ENCODE measurements at places on chromosomes 11 and 22.

- DNase-seq = peak; percentile 70
These were observed 4.4 kb downstream of the SLC2A11 start for GRCh38 chr22:23862103-23862502.

DNA sequence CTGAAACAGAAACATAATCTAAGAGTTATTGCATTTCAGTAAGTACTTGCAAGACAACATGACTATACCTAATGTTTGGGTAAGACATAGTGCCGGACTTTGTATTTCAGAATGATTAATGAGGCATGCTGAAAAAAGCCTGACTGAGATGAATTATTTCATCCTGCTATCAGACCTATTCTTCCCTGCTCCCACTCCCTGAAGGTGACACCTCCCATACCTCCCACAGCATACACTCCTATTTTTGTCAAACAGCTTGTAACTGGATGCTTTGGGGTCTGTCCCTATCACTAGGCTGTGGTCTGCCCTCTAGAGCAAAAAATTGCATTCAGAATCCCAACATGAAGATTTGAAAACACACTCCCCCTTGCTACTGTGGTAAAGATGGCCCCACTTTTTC, 10.9 kb upstream of the SCN3B start:
- no peak for DNase-seq

DNA sequence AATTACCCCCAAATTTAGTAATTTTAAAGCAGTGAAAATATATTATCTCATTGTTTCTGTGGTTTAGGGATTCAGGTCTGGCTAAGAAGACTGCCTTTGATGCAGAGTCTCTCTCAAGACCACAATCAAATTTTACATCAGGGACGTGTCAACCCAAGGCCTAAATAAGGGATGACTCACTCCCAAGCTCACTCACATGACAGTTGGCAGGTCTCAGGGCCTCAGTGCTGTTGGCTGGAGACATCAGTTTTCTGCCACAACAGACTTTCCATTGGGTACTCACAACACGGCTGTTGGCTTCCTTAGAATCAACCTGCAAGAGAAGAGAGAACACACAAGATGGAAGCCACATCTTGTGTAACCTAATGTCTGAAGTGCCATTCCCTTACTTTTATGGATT, 377.3 kb downstream of the FAM181B start:
- no peak for DNase-seq

GRCh38 chr22:47352920-47353700, 590.7 kb downstream of the TBC1D22A start:
- DNase-seq = no peak

Measured in GM20000 (cell line).